ENCODE measurements at places on chromosomes 12 and 14.

DNA sequence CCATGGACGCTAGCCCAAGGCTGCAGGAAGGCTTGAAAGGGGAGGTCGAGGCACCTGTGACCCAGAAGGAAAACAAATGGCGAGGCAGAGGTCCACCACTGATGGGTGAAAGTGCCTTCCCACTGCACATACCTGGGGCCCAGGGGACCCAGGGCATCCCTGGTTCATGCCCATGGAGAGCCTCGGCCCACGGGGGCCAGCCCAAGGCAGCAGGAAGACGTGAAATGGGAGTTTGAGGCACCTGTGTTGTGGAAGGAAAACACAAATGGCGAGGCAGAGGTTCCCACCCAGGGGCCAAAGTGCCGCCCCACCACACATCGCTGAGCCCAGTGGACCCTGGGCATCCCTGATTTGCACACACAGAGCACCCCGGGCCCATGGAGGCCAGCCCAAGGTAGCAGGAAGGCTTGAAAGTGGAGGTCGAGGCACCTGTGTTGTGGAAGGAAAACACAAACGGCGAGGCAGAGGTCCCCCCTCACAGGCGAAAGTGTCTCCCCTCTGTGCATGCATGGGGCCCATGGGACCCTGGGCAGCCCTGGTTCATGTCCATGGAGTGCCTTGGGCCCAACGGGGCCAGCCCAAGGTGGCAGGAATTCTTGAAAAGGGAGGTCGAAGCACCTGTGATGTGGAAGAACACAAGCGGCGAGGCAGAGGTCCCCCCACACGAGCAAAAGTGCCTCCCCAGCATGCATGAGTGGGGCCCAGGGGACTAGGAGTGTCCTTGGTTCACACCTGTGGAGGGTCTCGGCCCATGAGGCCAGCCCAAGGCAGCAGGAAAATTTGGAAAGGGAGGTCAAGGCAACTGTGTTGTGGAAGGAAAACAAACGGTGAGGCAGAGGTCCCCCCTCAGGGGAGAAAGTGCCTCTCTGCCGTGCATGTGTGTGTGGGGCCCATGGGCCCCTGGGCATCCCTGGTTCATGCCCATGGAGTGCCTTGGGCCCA is 383.3 kb downstream of the ALG10 start:
- no peak for DNase-seq

- no peak for DNase-seq
These were observed 9.9 kb downstream of the ESYT1 start for GRCh38 chr12:56137853-56138571.

GRCh38 chr12:93029091-93029490 is 100.0 kb upstream of the EEA1 start:
- no peak for DNase-seq

- DNase-seq = no peak
These were observed 119.9 kb upstream of the LHX5 start for GRCh38 chr12:113591480-113591974.

GRCh38 chr14:96486705-96487104 is 15.5 kb upstream of the PAPOLA start:
- DNase-seq = no peak

DNA sequence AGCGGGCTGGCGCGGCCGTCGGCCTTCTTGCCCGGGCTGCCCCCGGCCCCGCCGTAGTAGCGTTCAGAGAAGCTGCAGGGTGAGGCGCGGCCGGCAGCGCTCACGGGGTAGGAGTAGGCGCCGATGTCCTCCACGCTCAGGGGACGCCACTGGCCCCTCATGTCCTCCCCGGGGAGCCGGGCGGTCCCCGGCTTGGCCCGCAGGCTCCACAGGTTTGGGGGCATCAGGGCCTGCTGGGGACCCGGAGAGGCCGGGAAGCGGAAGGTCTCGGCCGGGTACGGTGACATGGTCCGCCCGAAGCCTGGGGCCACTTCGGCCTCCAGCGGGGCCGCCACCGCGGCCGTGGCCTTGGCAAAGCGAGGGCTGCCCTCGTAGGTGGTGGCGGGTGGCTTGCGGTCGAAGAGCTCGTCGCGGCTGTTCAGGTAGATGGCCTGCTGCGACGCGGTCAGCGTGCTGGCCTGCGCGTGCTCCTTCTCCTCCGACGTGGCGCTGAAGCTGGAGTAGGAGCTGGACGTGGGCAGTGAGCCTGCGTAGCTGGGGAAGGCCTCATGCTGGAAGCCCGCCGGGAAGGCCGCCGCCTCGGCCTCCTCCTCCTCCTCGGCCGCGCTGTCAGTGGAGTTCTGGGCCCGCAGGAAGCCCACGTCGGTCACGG is 48.7 kb downstream of the BEGAIN start:
- no peak for DNase-seq

GRCh38 chr12:120064054-120064940 is 52.3 kb downstream of the RAB35 start:
- no peak for DNase-seq

- no peak for DNase-seq
These were observed 79.9 kb downstream of the HECTD1 start for GRCh38 chr14:31127690-31128089.

DNA sequence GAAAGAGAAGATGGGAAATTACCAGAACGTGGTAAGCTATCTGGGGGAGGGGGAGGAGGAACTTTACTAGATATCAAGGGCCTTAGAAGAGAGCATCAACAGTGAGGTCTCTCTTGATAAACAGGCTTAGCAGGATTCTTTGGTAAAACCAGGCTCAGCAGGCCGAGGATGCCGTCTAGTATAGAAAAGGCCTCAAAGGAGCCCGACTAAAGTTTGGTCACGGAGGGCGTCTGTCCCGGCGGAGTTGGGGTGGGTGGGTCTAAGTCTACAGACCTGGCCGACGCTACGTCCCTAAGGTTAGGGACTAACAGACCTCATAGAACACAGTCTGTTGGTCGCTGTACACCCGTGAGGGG is 538 bp upstream of the TIGAR start:
- no peak for DNase-seq

DNA sequence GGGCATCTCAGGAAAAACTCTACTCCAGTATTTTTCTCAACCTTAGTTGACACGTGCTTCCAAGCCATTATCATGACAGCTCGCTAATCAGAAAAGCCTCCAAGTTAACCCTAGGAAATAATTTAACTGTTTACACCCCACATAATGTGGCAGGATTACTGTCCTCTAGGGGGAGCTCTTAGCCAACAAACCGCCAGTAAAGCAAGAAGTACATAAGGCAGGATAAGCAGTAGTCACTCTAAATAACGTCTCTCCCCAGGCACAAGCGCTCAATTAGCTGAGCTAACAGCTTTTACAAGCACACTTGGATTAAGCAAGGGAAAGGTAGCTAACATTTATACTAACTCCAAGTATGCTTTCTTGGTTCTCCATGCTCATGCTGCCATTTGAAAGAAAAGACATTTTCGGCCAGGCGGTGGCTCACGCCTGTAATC is 22.8 kb downstream of the APOBEC1 start:
- DNase-seq = no peak

DNA sequence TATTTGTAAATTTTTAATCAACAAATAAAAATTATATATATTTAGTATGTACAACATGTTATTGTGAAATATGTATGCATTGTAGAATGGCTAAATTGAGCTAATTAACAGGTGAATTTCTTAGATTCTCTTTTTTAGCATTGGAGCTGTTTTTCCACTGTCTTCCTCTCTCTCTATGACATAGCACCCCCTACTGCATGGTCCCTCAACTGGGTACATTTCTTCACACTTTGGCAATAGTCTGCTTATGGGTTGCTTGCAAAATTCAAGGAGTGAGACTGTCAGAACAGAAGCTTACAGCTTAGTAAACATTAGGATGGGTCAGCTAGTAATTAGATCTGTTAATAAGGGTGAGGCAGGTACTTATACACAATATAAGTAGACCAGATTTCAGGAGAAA is 658.5 kb upstream of the MGAT4C start:
- DNase-seq = peak; percentile 14

DNA sequence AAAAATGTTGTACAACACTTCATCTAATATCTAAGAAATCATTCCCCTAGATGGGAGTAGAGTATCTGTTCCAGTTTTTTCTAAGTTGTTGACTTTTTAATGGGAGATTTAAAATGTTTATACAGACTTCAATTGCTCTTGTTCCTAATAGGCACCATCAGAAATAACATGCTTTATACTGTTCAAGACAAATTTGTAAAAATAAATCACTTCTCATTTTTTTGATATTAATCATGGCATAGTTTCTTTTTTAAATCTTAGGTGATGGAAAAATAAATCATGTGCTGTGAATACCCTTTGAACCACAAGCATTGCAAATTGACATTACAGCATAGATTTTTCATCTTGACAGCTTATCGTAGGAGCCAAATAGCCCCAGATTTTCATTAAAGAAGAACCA is 473.5 kb upstream of the MGAT4C start:
- DNase-seq = no peak

- peak; percentile 89 for DNase-seq
These were observed 6.3 kb upstream of the TPCN1 start for GRCh38 chr12:113214895-113215400.

DNA sequence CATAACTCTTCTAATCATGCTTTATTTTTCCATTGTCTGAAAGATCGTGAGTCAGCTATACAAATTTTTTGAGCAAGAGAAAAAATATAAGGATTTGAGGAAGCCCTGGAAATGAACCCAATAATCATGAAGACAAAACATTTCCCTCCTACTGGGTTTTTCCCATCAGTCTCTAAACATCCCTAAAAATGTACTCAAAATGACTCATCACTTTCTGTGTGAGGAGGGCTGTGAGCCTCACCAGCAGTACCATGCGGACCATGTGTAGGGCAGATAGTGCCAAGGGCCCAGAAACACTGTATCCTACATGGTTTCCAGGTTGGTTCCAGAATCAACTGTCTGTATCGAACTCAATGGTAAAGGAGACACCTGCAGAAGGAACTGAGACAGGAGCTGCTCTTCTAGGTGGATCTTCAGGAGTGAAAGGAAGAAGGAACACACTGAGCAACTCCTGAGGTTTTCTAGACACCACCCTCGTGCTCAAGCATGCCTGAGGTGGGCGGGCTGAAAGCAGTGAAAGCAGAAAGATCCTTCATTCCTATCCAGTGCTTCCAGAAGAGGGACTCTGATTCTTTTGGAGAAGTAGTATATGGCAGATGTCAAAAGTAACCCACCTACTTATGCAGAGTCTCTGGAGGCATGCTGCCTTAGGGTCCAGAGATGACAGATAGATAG is 48.6 kb upstream of the RHOJ start:
- DNase-seq = no peak

GRCh38 chr14:95208598-95208997 is 51.3 kb upstream of the DICER1 start:
- DNase-seq = no peak

- DNase-seq = no peak
These were observed 18.7 kb downstream of the PLEKHG3 start for GRCh38 chr14:64722842-64723447.

DNA sequence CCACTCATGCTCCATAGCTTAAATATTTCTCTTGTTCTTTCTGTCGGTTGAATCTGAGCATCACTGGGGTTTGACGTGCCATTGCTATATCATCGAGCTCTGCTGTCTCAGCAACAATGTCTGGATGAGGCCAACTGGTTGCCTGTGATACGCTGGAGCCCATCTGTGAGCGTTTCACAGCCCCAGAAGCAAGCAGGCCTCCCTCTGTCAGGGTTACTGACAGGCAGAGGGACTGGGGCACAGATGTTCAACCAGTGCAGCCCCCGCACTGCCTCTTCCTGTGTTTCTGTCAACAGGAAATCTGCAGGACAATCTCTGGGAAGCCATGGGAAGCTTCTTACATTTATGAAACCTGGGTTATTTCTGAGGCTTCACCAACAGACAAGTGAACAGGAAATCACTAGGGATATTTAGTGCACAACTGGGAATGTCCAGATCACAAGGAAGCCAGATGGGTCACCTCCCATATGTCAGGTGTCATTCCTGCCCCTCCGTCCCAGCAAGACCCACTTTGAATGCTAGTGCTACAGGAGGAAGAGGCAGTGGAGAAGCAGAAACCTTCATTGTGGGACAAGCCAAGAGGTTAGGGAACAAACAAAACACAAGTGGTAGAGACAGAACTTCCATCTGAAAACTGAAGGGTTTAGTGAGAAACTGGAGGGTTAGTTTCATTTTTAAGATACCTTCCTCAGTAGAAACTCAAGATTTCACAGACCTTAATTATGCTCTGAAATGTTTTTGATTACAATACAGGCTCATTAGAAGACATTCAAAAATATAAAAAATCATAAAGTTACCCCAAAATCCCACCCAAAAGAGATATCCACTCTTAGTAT is 24.1 kb downstream of the DMAC2L start:
- DNase-seq = no peak

DNA sequence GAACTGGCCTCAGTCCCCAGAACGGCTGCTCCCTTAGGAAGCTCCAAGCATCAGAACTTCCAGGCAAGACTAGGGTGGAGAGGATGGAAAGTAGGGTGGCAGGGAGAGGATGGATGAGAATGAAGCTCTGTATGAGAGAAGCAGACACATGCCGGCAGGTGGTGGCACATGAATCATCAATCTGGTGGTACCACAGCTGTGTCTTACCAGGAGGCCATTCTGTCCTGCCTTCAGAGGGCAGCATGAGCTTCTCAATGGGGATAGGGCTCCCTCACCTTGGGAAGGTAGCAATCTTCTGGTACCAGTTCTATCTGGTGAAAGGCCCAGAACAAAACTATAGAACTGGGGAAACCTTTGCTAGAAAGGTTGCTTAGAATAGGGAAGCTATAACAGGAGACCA is 55.4 kb upstream of the PYGL start:
- no peak for DNase-seq

GRCh38 chr14:75823334-75823733 is 158.5 kb downstream of the TGFB3 start:
- no peak for DNase-seq

DNA sequence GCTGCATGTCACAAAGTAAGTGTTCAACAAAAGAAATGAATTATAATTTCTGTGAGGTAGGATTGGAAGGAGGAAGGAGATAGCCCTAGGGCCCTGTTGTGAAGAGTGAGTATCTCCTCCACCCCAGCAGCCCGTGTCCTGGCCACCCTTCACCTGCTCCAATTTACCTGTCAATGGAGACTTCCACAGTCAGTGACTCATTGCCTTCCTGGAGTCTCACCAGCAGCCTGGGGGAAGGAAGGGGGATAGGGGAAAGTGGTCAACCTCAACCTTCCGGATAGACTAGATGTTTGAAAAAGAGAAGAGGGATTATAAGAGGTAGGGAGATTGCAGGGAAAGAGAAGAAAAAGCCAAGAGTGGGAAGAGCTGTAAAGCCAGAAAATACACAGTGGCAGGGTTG is 9.2 kb downstream of the STAT2 start:
- DNase-seq = no peak

DNA sequence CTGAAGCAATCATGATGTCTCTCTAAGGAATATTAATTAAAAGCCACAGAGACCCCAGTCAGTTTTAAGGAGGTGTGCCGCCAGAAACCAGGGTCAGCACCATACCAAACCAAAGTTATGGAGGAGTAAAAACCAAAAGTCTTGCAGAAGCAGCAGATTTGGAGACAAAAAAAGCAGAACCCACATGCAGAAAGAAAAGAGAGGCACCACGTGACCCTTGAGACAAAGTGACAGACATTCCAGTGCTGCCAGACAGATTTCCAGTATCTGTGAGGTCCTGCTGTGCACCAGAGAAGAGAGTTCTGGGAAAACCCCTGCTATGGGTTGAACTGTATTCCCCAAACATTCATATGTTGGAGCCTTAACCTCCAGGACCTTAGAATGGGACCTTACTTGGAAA is 59.7 kb downstream of the CAPZA3 start:
- DNase-seq = no peak

Measured in fibroblast of skin of left quadriceps (primary cell).